ENCODE measurements at places on chromosomes 13 and 19.

GRCh38 chr13:68708336-68708908, 1399.2 kb upstream of the ATXN8OS start:
- no peak for DNase-seq

DNA sequence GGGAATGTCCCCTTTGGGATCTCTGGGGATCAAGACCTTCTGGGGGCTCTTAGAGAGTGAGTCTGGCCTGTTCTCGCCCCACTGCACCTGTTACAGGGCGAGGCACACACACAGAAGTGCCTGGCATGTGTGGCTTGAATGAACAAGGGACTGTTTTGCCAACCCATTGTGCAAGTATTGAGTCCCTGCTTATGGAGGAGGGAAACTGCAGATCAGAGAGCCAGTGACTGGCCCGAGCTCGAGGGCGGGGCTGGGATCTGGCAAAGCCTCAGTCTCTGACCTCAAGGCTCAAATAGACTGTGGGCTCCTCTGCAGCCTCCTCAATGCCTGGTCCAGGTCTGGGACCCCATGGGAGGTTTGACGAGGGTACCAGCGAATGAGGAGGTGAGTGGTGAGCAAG, 5.5 kb downstream of the RAVER1 start:
- no peak for DNase-seq

GRCh38 chr13:76331943-76332712, 554.1 kb downstream of the KCTD12 start:
- DNase-seq = no peak

DNA sequence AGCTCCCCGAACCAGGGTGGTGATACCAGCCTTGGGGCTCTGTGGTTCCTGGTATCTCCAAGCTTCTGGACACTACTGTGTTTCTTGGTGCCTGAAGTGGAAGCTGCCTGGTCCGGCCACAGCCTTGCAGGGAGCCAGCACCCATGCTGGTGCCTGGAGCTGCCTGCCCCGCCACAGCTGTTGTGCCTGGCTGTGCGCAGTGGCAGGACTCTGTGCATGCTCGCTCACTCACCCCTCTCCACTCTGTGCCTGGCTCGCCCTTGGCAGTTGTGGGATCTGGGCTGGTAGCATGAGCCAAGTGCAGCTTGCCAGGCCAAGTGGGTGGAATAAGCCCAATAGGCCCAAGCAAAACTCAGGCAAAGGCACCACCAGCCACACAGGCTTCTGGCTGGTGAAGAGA, 1225.3 kb downstream of the SLITRK5 start:
- no peak for DNase-seq

- no peak for DNase-seq
Measured at GRCh38 chr13:44417876-44418275, 44.3 kb downstream of the SERP2 start.

DNA sequence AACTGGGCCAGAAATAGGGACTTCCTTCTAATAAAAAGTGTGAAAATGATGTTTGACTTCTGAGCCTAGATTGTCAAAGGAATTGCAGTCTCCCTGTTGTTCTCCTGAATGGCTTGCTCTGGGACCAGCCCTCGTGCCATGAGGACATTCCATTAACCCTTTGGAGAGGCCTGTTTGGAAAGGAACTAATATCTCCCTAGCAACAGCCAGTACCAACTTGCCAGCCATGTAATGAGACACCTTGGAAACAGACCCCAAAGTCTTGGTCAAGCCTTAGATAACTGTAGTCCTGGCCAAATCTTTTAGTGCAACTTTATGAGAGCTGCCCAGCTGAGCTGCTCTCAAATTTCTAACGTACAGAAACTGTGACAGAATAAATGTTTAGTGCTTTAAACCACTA, 8.2 kb upstream of the SIAH3 start:
- no peak for DNase-seq

GRCh38 chr19:45211751-45212381, 33.3 kb downstream of the BLOC1S3 start:
- no peak for DNase-seq

DNA sequence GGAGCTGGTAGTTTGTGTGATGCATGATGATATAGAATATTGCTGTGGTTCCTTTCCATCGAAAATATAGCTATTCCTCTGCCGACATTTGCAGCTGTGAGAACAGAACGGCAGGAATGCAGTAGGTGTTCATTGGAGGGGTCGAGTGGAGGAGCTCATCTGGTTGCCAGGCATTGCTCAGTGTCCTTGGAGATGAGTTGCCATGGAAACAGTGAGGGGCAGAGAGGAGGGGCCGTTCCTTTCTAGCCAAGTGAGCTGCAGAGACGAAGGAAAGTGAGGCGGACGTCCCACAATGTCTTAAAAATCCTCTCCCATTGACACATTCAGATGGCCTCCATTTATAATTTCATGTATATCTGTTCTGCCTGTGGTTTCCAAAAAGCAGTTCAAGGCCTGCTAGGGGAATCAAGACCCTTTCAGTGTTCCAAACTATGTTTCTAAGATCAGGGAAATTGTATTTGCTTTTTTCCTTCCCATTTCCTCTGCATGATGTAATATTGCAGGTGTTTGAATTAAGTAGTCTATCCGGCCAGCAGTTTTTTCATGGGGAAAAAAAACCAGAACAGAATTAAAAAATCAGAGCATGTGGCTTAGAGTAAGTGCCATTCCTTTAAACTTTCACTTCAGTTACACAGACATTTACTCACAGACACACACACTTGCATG, 41.2 kb upstream of the ZNF835 start:
- no peak for DNase-seq

DNA sequence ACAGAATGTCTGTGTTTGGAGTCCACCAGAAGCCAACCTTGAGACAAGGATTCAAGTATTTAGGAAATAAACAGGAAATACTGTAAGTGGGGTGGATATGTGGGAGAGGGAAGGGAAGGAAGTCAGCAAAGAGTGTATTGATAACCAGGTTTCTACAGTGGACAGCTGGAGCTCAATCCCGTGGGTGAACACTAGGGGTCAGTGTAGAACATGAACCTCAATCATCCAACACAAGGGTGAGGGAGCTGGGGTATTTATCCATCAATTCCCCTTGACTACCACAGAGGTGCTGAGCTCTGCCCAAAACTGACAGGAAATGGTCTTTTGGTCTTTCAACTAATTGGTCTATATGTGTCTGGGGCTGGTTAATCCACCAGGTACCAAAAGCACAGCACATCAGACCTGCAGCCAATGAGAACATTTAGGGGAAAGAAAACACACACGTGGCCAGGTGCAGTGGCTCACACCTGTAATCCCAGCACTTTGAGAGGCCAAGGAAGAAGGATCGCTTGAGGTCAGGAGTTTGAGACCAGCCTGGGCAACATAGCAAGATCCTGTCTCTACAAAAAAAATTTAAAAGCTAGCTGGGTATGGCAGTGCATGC, 5.6 kb upstream of the SYDE1 start:
- DNase-seq = no peak

- no peak for DNase-seq
Measured at GRCh38 chr13:21022056-21022979, 39.1 kb downstream of the LATS2 start.

GRCh38 chr19:13799669-13800068, 4.4 kb downstream of the ZSWIM4 start:
- DNase-seq = no peak

DNA sequence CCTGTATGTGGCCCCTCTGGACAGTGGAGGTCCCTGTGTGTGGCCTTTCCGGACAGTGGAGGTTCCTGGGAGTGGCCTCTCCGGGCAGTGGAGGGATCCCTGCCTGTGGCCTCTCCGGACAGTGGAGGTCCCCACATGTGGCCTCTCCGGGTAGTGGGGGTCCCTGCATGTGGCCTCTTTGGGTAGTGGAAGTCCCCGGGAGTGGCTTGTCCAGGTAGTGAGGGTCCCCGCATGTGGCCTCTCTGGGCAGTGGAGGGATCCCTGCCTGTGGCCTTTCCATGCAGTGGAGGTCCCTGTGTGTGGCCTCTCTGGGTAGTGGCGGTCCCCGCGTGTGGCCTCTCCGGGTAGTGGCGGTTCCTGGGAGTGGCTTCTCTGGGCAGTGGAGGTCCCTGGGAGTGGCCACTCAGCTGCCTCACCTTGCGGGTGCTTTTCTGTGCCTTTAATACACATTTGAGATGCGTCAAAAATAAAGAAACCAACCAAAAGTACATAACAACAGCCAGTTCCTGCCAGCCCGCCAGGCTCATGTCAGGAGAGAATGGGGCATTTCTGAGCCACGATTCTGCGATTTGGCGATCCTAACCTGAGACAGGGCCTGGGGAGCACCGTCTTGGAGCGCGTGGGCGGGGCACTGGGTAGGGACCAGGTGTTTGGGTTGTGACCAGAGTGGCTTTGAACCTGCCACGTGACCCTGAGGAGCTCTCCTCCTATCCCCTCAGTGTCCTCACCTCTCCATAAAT, 194.7 kb downstream of the ZNF536 start:
- no peak for DNase-seq

GRCh38 chr19:45553464-45553863, 31.1 kb downstream of the OPA3 start:
- no peak for DNase-seq

- no peak for DNase-seq
Measured at GRCh38 chr13:42894765-42895243, 97.2 kb downstream of the EPSTI1 start.

- DNase-seq = no peak
Measured at GRCh38 chr19:15618321-15618720, 3.3 kb downstream of the CYP4F8 start.

GRCh38 chr19:13849991-13850909, 26.7 kb upstream of the NANOS3 start:
- no peak for DNase-seq

- DNase-seq = no peak
Measured at GRCh38 chr19:15337202-15337601, 4.9 kb upstream of the BRD4 start.

DNA sequence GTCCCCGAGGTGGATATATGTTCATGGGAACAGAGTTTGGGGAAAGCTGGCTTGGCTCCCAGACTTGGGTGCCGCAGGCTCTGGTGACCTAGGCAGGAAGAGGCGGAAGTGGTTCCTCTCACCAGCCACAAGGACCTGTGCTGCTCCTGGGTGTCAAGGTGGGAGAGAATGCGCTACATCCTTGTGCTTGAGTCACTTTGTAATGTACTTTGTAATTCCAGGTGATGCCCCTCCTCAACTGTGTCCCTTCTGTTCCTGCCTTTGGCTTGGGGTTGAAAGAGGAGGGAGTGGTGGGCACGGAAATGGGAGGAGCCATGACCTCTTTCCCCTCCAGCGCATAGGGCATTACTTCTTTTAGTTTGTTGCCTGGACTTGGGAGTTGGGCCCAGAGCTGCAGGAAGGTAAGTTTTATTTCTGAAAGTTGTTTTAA, 10.9 kb downstream of the GARRE1 start:
- no peak for DNase-seq

GRCh38 chr19:1239796-1240737, 1.5 kb upstream of the ATP5F1D start:
- peak; percentile 96 for DNase-seq
